ENCODE measurements at places on chromosomes 6 and 20.

GRCh38 chr6:7341989-7342742 lies 29.2 kb upstream of the SSR1 start:
- no peak for DNase-seq

GRCh38 chr20:58168843-58169242 lies 59.6 kb downstream of the ANKRD60 start:
- no peak for DNase-seq

DNA sequence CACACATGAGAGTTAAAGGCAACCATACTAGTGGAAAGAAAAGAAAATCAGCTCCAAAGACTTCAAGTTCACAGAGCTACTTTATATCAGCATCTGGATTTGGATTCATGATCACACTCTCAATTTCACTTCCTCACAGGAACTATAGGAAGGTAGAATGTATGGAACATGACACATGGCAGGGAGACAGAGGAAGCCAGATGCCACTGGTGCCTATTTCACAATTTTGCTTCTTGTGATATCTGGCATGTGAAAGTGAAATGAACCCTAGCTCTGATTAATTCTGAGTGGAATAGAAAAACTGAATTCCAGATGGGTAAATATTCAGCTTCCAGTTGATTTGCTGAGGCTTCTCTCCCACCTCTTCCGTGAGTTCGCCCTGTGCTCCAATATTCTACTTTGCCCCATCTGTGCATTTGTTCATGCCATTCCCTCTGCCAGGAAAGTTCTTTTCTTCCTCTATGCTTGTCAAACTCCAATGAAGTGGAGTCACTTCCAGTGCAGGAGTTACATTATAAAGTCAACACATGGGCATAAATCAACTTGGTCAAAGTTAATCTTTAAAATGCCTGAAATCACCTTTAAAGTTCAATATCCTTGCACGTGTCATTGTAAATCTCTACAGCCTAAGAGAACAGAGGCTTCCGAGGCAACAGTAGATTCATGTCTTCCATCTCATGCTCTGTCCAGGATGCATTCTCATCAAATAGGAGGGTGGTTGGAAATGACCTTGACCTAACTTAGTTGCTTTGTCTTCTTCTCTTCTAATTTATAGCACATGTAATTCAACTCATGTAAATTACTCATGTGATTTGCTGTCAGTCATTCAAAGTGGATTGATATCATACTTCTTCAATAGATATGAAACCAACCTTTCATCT lies 275.3 kb downstream of the HIVEP2 start:
- DNase-seq, result no peak

- peak; percentile 82 for DNase-seq
Observed at GRCh38 chr20:2102585-2103460, 1.2 kb downstream of the STK35 start.

GRCh38 chr6:62746968-62747367 lies 460.9 kb upstream of the KHDRBS2 start:
- no peak for DNase-seq

DNA sequence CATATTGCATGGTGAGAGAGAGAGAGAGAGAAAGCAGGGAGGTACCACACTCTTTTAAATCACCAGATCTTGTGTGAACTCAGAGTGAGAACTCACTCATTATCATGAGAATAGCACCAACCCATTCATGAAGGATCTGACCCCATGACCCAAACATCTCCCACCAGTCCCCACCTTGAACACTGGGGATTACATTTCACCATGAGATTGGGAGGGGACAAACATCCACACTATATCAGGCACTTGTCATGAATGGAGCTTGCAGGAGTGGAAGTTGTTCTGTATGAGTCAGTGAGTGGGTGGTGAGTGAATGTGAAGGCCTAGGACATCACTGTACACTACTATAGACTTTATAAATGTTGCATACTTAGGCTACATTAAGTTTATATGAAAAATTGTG lies 47.7 kb upstream of the RNF182 start:
- no peak for DNase-seq

GRCh38 chr20:23663180-23663579 lies 25.4 kb upstream of the CST3 start:
- DNase-seq, result no peak

- no peak for DNase-seq
Observed at GRCh38 chr6:3635482-3635881, 116.0 kb downstream of the PXDC1 start.

DNA sequence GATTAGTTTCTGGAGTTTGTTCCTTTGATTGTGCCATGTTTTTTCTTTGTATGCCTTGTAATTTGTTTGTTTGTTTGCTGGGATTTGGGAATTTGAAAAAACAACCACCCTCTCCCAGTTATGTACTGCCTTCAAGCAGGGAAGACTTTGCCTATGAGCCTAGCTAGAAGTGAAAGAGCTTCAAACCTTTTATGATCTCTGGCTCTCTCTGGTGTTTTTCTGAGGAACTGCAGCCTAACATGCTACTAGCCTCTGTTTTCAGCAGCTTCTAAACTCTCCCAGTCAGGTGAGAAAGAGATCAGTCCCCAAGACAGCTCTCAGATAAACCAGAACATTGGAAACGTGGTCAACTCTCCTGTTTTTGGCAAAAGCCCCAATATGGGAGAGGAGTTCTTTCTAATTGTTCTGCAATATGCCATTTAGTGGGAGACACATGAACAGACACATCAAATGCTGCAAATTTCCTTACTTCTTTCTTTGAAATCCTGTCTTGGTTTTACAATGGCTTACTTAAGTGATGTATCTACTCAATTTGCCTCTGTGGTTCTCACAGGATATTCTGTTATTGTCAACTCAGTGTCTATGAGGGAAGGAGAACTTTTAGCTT lies 58.9 kb upstream of the SERINC1 start:
- DNase-seq, result peak; percentile 65

DNA sequence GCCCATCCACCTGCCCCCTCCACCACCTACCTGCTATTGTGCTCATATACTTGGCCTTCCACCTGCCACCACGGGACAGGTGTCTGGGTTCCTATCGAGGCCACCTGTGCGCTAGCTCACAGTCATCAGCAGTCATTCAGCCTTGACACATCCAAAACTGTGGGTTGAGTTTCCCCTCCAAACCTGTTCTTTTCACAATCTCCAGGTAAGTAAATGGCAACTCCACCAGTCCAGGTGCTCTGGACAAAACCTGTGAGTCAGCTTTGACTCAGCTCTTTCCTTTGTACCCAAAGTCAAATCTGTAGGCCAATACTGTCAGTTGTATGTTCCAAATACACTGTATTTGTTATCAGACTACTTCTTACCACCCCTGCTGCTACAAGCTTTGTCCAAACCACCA lies 52.6 kb downstream of the SPTLC3 start:
- DNase-seq, result no peak

DNA sequence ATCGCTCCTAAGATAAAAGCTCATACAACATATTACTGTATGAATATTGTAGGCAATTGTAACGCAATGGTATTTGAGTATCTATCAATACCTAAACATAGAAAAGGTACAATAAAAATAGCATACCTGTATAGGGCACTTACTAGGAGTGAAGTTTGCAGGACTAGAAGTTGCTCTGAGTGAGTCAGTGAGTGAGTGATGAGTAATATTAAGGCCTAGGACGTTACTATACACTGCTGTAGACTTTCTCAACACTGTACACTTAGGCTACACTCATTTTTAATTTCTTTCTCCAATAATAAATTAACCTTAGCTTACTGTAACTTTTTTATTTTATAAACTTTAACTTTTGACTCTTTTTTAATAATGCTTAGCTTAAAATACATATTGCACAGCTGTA lies 546.9 kb downstream of the HACE1 start:
- DNase-seq, result no peak

GRCh38 chr6:150586850-150587359 lies 12.8 kb upstream of the PLEKHG1 start:
- DNase-seq, result no peak

DNA sequence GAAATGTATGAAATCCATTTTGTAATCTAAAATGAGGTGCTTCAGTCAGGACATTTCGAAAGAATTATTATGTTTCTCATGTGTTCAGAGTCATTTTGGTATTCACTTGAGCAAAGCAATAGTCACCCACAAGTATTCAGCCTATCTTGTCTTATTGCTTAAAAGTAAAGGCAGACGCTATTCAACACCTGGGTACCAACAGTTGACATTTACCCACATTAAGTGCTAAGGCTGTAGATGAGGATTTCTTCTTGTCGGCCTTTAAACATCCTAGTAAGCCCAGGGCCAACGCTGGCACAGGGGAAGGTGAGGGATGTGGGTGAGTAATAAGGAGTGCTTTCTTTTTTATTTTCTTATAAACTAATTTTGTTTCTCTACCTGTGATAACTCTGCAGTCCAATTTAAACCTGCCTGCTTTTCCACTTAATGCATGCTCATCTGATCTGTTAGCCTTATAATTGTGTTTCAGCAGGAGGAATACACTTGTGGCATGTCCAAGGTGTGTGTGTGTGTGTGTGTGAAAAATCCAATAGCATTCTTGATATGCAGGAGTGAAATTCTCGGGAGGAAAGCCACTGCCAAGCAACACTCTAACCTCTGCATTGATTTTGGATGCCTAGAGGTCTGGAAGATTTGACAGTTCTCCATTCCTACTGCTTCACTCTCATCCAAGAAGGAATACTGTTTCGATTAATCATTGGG lies 252.0 kb downstream of the SOX4 start:
- no peak for DNase-seq

DNA sequence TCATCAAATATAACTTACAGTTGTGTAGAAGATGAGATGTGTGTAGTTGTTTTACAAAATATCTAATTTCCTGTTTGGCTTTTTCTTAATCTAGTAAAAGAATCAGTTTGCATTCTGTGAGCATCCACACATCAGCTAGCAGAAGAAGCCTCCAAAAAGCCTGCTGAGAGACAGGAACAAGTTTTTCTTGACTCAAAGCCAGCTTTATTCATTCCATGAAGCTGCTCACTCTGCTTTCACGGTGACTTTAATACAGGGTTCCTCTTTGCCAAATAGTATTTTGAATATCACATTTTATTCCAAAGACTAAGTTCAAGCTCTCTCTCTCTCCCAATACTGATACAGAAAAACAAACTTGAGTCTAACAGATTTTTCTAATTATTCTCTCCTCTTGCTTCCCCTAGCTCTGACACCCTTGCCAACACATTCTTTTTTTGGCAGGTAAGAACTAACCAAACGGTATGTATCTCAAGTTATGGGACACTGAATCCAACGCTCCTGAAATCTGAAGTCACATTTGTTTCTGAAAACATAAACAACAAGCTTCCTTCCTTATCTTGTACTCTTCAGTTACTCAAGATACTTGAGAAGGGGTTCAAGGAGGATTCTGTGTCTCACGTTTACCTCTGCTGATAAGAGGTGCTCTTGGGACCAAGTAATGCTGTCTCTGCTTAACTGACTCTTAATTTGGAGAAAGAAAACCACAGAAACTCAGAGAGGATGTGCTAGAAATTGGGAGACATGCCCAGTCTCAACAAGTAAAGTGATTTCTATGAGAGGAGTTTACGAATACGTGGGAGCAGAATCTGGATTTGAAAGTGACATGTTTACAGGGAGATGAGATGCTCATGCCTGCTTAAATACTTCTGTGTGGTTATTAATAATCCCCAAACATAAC lies 184.2 kb upstream of the SPTLC3 start:
- DNase-seq, result no peak

- DNase-seq, result no peak
Observed at GRCh38 chr6:88725111-88725975, 238.1 kb downstream of the RNGTT start.

- no peak for DNase-seq
Observed at GRCh38 chr6:143213859-143214376, 153.2 kb downstream of the AIG1 start.

- no peak for DNase-seq
Observed at GRCh38 chr20:34922654-34923381, 32.8 kb downstream of the GSS start.

DNA sequence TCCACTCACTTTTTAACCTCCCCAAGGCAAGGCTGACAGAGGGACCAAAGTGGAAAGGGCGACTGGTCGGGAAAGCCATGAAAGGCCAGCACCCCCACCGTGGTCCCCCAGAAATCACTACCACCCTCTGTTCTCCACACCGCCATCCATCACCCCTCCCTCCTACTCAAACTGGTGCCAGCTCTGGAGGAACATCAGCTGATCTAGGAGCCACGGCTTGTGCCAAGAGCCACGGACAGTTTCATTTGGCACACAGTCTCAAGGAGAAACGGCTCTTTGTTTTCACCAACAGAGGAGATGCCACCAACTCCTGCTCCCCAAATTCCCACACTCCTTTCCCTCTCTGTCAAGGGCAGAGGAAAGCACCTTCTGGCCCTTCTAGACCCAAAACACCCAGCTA lies 26.0 kb downstream of the TBC1D7 start:
- no peak for DNase-seq

DNA sequence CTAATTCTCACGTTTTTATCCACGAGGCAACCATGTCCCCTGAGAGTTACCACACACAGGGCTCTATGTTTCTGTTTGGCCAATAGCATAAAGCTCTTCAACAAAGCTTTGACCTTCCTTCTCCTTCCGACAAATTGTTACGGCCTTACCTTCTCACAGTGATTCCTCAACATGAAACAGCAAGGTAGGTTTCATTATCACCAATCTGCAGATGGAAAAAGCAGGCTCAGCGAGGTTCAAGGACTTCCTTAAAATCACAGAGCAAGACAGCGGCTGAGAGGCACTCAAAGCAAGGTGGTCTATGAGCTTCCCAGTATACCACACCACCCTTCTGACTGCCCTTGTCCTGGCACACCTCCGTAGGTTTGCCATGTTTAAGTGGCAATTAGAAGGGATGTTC lies 360.0 kb downstream of the CD83 start:
- DNase-seq, result no peak

GRCh38 chr20:15913391-15914025 lies 659.7 kb downstream of the KIF16B start:
- peak; percentile 35 for DNase-seq

DNA sequence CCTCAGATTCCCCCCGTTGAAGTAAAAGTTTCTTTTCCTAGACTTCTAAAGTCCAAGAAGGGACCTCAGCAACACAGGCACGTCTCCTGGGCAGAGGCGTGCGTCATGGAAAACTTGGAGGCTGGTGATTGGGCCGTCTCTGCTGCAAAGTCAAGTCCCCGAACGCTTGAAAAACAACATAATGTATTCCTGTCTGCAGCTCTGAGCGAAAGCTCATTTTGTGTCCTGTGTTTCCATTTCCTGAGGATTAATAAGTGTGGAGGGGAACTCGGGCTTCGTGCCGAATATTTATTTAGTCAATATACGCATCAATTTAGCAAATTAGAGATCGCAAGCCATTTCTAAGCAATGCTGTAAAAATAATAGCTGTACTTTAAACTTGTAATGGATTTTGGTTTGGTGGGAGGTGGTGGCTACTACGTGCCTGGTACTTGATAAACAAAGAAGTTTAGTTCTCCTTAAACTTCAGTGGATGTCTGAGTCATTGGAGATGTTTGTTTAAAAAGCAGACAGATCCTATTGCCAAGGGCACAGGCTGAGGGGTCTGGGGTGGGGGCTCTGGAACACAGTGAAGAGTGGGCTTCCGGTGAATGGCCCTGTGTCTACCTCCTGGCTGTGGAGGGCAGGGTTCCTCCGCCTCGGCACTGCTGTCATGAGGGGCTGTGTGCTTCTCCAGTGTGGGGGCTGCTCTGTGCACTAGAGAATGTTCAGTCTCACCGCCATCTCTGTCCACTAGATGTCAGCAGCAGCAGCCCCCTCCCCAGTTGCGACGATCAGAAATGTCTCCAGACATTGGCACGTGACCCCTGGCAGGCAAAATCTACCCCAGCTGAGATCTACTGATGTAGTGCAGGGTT lies 21.8 kb downstream of the PCK1 start:
- peak; percentile 5 for DNase-seq

- no peak for DNase-seq
Observed at GRCh38 chr6:104326173-104327001, 533.3 kb downstream of the HACE1 start.
